CD8-positive, alpha-beta memory T cell (primary cell): ENCODE measurements at places on chromosomes 7 and 10. TPM values are rescaled to one million over a fixed set of nuclear protein-coding genes. Genes with fewer than 3 reads are reported as not detected.

Gene NUTM2E
- total RNA-seq: 0.20 TPM

Gene PRKG1
- not detected for total RNA-seq

Gene IFIT1
- 0.71 TPM for total RNA-seq

Gene PTPRN2
- total RNA-seq: 0.33 TPM

Gene PRSS37
- not detected for total RNA-seq

Gene HOXA13
- total RNA-seq: not detected

Gene LIPJ
- not detected for total RNA-seq

Gene HILPDA
- total RNA-seq: 16.7 TPM

Gene CTAGE6
- 0.60 TPM for total RNA-seq
